Stimulated activated effector memory CD8-positive, alpha-beta T cell treated with anti-CD3 and anti-CD28 coated beads, Interleukin-12 subunit alpha, Interleukin-12 subunit beta, amount 100 ng/mL, for 72 hours (primary cell): ENCODE measurements at places on chromosomes 2 and 18.

DNA sequence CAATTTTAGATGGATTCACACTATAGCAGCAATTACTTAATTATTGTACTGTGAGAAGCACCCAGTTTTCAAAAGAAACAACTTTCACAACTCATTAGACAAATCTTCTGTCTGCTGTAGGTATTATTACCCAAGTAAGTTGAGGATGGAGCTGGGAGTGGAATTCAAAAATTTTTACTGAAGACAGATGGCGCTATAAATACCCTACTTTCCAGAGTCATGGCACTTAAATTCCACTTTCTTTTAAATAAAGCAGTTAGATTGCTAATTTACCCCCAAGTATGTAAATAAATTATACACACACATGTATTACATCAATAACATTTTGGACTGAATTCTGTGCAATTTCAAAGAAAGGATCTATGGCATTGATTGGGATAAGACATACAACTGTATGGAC is 166.8 kb downstream of the FTCDNL1 start:
- DNase-seq: no peak

DNA sequence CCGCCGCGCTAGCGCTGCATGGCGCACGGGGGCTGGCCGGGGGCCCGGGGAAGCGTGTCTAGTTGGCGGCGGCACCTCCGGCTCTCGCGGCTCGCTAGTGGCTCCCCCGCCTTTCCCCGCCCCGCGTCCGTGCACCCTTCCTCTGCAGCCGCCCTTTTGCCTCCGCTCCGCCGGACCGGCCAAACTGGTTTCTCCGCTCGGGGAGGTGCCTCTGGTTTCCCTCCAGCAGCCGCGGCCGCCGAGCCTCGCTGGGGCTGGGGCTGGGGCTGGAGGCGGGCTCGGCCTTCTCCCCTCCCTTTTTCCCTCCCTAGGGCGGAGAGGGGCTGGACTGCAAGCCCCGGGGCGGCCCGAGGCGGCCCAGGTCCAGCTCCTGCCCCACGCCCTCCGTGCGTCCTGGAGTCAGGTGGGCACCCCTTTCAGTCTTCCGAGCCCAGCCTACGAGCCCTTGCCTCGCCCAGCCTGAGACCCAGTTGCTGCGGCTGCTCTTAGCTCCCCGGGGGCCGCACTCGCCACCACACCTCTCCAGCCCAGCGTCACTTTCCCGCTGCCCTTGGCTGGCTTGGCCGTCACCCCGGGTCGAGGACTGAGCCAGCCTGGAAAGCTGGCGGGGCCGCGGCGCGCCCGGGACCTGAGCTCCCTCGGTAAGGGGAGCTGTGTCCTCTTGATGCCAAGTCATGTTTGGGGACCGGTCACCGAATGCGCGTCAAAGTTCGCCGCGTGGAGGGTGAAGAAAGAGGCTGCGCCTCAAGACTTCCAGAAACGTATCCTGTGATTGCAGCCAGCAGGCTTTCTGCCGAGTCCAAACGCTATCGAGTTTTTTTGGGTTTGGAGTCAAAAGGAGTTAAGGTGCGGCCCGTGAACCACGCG is at the start of gene ATP8B1:
TSS of gene ATP8B1 (minus strand) at position 213 of the 867 bp plus-strand sequence. CDS start 71,508 bp downstream, outside the sequence.
- no peak for DNase-seq

DNA sequence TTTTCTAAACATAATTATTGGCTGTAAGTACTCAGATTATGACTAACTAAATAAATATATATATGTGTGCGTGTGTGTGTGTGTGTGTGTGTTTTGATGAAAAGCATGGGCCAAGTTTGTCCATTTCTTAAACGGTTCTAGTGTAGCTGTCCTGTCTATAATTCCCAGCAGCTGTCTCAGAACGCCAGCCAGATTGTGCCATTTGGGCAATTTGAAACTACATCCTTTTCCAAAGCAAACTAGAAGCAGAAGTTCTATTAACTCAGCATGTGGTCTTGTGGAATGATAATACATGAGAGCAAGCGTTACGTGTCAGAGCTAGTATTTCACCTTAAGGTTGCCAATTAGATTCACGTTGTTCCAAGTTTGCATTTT is 1.7 kb downstream of the ARHGAP28 start:
- DNase-seq: no peak

- DNase-seq: no peak
These were observed 171.8 kb upstream of the SPRED2 start for GRCh38 chr2:65604246-65604645.

DNA sequence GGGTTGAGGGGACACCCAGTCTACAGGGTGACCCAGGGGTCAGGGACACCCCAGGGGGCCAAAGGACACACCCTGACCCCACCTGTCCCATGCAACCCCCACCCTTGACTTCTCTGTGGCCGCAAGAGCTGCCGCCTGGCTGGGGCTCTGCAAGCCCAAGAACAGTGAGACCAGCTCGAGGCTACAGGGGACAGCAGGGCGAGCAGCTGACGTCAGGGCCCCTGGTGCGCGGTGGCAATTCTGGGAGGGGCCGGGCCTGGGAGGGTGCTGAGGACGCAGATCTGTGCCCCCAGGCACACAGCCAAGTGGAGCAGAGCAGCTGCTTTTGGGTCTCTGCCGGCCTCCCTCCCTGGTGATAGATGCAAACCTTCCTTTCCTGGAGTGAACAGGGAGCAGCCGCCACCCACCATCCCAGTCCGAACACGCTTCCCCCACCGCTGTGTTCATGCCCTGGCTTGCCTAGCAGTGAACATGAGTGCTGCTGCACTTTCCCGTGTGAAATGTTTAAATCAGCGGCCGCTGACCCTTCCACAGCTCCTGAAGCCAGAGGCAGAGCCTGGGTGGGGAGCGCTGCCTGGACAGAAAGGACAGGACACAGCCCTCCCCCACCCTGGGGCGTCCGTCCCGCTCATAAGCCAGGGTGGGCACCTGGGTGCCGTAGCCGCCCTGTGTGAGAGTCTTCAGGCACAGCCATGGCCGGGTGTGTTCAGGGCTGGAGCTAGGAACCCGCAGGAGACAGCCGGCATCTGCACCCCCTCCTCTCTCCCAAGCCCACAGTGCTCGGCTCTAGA is 46.9 kb downstream of the SLC66A2 start:
- no peak for DNase-seq

DNA sequence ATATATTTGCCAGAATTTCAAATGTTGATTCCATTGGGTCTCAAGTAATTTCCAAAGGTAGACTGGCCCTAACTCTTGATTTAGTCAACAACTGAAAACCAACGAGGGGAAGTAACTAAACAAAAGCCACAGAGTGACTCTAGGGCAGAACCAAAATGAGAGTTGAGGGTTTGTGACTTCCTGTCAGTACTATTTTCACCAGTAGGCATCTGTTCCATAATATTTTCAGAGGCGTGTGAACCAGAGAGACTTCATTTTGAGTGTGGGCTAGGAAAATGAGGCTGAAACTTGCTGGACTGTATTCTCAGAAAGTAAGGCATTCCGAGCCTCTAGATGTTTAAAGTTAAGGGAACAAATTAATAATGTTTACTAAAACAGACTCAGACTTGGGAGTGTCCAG is 70.6 kb downstream of the GDF7 start:
- no peak for DNase-seq
